ENCODE measurements at places on chromosomes 3 and 15.

GRCh38 chr3:94972066-94972465 is 909.2 kb downstream of the NSUN3 start:
- no peak for DNase-seq

GRCh38 chr15:70234256-70234905 is 136.7 kb upstream of the TLE3 start:
- no peak for DNase-seq

- no peak for DNase-seq
Measured at GRCh38 chr3:49135499-49135898, 2.6 kb upstream of the LAMB2 start.

GRCh38 chr3:33194303-33194702 is 24.3 kb downstream of the SUSD5 start:
- no peak for DNase-seq

DNA sequence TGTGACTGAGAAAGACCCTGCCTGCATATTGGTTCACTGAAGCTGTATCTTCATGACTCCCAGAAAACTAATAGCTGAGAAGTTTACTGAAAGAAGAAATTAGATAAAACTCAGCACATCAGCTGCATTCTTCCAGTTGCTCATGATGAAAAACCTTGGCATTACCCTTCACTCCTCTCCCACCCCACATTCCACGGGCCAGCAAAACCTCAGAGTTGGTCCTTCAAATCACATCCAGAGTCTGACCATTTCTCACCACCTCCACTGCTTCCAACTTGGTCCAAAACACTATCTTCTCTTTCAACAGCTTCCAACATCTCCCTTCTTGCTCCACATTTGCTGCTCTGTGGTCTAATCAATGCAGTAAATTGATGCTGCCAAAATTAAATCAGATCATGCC is 97.1 kb downstream of the CD47 start:
- no peak for DNase-seq

- DNase-seq = no peak
Measured at GRCh38 chr3:96959901-96960641, 145.7 kb downstream of the EPHA6 start.

DNA sequence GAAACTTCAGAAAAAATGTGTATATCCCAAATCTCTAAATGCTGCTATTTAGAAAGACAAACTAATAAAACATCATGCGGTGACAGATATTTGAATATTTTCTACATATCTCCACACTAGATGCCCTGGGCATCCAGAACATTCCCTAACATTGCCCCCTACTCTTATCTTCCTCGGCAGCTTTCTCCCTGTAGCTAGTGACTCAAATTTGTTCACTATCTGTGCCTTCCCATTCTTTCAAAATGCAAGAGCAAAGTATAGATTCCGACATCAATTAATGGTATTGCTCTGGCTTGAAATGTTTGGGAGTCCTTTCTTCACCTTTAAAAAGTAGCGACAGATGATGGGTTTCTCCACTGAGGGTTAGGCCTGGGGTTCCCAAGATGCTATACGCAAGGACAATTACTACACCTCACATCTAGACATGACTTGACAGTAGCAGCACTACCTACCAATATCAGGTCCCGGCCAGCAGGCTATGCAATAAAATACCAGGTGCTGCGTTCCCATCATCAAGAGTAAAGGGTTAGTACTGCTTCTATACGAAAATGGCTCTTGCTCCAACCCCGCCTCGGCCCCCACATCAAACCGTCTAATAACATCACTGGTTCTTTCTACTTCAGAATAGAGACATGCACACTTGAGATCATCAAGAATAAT is 631 bp downstream of the UBR1 start:
- DNase-seq = no peak

DNA sequence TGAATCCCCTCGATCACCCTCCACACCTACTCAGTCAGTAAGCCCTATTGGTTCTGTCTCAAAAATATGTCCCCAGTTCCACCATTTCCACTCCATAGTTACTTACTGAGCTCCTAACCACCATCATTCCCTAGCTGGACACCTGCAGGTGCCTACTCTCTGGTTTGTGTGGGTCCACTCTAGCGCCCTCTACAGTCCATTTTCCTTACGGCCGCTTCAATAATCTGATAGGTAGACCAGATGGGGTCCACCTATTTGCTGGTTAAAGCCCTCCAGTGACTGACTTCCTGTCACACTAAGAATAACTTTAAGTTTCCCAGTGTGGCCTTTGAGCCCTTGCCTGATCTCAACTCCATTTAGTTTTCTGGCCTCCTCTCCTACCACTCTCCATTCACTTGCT is 5.0 kb downstream of the GXYLT2 start:
- DNase-seq = no peak

DNA sequence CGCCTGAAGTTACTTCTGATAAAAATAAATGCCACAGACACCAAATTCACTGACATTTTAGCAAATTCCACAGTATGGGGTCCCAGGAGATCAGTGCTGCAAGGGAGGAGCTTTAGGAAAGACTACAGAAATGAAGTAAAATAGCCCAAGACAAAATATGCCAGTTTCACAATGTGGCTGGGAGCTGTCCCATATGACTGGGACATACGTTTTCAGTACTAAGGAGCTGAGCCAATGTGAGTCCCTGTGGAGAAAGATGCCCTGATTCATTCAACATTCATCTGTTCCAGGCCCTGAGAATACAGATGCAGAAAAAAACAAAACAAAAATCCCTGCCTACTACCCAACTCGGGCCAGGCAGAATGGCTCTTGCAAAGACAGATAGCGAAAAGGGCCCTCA is 63.4 kb upstream of the FAM174B start:
- no peak for DNase-seq

DNA sequence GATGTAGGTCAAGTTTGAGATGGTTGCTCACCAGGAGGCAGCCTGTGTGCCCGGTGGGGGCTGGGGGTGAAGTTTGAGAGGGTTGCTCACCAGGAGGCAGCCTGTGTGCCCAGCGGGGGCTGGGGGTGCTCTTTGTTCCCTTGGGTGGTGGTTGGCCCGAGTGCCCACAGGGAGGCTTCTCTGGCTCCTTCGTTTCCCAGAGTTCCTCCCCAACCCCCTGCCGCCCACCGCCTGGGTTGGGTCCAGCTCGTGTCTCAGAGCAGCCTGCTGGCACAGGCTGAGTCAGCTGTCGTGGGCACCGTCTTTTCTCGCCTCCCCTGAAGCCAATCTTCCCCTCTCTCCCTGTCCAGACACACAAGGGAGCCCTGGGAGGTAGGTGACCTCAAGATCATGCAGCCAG is 3.1 kb downstream of the APBA2 start:
- DNase-seq = no peak

DNA sequence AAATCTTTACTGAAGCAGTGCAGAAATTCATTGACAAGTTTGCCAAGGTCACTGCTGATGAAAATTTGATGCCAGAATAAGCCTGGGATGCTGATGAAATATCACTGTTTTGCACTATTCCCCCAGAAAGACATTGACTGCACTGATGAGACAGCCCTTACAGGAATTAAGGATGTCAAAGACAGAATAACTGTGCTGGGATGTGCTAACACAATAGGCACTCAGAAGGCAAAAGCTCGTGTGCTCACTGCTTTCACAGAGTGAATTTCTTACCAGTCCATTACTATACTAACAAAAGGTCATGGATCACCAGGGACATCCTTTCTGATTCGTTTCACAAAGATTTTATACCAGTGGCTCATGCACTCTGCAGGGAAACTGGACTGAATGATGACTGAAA is 69.4 kb downstream of the MCF2L2 start:
- no peak for DNase-seq

DNA sequence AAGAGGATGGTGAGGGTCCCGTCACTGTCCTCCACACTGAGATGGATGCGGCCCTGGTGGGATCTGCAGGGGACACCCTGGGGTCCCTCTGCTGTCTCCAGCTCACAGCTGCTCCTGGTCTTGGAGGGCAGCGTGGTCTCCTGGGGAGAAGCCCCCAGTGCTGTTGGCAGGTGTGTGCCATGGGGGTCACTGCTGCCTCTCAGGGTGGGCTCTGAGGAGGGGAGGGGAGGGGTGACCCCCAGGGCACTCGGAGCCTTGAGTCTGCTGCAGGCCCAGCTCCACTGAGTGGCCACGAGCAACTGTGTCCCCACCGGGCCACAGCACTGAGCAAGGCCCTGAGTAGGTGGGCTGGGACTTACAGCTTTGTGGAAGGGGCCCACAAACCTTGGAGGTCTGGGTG is 34.7 kb downstream of the KLHL25 start:
- DNase-seq = no peak

DNA sequence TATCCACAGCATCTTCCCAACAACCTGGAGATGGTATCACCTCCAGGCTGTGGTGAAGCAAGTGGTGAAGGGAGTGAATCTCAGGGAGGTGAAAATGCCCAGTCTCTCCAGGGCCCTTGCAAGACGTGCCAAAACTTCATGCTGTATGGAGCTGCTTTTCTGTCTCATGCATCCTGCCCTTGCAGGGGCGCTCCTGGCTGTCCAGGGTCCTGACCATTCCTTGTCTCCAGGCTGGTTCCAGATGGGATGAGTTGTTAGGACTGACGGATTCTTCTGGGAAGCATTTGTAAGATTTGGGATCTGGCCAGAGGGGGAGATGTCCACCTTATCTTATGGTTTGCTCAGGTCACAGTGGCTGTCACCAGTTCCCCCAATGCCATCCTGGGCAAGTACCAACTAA is 15.8 kb downstream of the TGM4 start:
- no peak for DNase-seq

- no peak for DNase-seq
Measured at GRCh38 chr3:51386159-51386851, 1.2 kb downstream of the MANF start.

DNA sequence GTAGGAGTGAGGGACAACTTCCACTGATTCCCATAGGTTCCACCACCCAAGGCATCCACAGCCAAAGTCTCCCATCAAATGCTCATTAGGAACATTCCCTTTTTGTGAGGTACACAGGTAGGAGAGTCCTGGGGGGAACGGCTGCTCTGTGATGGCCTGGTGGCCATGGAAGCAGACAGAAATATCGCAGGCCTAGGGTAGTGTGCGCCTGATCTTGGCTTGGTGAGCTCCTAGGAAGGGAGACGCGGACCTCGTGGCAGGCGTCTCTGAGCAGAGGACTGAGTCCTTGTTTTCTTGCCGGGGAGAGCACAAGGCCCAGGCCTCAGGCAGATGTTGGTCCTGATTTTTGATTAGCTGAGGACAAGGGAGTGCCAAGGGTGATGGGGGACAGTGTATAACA is 99.5 kb downstream of the SNRPN start:
- DNase-seq = no peak

DNA sequence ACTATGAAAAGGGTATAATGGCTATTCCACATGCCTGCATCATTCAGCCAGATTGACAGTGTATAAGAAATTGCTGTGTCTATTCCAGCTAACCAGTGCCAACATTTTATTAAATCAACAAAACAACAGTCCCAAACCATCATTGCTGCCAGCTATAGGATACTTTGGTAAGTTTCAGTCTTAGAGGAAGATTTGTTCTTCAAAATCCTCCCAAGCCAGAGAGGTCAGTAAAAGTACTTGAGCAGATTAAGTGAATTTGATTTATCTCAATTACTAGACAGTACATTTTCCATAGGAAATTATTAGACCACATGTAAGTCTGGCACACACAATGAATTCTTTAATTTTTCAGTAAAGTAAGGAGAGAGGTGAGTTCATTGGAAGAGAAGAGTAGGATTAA is 50.7 kb downstream of the TFG start:
- no peak for DNase-seq

GRCh38 chr3:12425850-12426579 is 58.3 kb upstream of the TSEN2 start:
- no peak for DNase-seq

- DNase-seq = no peak
Measured at GRCh38 chr3:15120986-15121385, 22.0 kb upstream of the RBSN start.

DNA sequence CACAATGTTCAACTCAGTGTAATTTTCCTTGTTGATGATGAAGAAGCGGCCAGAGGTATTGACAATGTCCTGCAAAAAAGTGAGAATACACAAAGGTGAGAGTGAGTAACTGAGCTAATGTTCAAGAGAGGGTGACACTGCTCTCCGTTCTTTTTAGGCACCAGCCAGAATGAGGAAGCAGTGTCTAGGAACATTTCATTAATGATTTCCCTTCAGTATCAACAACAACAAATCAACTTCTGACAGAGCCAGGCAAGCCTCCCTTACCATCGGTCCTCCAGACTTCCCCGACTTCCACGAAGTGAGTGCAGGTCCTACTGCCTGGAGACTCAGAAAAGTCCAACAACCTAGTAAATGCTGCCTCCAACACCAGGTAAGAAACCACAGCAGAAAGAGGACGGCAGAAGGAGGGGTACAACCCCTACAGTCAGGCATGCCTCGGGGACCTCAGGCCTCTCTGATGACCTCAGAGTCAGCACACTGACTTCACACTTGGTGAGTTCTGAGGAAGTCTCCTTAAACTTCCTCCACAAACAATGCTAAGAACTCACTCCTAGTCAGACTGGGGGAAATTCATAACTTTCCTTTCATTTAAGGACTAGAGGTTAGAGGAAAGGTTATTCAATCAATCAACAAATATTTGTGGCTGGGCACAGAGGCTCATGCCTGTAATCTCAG is 62.7 kb downstream of the NPTN start:
- no peak for DNase-seq

DNA sequence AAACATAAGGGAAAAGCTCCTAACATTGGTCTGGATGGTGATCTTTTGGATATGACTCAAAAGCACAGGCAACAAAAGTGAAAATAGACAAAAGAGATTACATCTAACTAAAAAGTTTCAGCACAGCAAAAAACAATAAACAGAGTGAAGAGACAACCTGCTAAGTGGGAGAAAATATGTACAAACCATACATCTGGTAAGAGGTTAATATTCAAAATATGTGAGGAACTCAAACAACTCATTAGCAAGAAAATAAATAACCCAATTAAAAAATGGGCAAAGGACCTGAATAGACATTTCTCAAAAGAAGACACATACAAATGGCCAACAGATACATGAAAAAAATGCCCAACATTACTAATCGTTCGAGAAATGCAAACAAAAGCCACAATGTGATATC is 19.0 kb upstream of the NR1I2 start:
- DNase-seq = no peak

- DNase-seq = no peak
Measured at GRCh38 chr3:196057760-196058331, 24.0 kb downstream of the TFRC start.

DNA sequence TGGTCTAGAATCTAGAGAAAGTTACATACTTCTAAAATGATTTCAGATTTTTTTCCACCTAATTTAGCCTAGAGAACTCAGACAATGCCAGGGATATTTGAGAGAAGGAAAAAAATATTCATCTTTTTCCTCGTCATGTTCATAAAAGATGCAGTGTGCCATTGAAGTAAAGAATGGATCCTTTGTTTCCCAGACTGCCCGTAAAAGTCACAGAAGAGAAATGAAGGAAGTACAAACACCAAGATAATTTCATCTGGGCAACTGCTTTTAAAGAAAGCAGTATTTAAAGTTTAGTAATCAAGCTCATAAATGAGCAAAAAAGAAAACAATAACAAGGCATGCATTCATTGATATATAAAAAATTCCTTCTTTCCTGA is 47.2 kb downstream of the TTC23 start:
- DNase-seq = no peak

DNA sequence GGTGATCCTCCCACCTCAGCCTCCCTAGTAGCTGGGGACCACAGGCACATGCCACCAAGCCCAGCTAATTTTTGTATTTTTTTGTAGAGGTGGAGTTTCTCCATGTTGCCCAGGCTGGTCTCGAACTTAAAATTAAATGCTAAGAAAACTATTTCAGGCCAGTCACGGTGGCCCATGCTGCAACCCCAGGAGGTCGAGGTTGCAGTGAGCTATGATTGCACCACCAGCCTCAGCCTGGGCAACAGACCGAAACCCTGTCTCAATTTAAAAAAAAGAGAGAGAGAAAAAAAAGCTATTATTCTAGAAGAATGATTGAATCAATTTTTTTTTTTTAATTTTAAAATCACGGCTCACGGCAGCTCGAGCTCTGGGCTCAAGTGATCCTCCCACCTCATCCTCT is 4.7 kb downstream of the SLC51A start:
- DNase-seq = no peak

Data from stimulated activated CD8-positive, alpha-beta memory T cell treated with anti-CD3 and anti-CD28 coated beads, Interleukin-7, amount 100 ng/mL, for 1 hour (primary cell).